NCI-H748 treated with DMSO at 0.1 percent for 48 hours (cell line): ENCODE measurements at places on chromosomes 1 and 21.

- no peak for DNase-seq
Observed at GRCh38 chr1:85991261-85991660, 165.3 kb downstream of the COL24A1 start.

DNA sequence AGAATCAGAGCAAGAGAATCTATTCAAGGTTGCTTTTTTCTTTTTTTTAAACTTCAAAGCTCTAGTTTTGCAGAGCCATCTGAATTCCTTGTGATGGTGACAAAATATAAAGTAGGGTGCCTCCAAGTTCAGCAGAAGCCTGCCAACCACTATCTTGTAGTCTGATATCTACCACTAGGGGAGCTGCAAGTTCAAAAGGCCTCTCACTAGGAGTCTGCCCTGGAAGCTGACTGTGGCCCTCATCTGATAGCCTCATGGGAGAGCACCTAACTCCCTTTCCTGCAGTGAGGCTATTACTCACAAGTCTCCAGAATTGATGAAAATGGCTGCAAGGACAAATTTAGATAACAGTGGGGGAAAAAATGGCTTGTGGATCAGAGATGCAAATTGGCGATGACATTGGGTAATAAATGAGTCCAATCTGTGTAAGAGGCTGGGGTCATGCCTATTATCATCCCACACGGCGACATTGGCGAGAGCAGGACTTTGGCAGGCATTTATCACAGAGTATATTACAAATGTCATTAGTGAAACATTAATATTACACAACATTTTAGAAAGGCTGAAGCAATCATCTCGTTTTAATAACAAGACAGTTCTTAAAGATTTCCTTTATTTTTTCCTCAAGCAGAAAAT, 10.7 kb upstream of the ZP4 start:
- no peak for DNase-seq

- DNase-seq = no peak
Observed at GRCh38 chr21:29423099-29423870, 124.6 kb downstream of the BACH1 start.

- DNase-seq = no peak
Observed at GRCh38 chr1:54850069-54850730, 36.8 kb downstream of the DHCR24 start.

GRCh38 chr1:50859657-50860056, 100.4 kb downstream of the FAF1 start:
- no peak for DNase-seq

- DNase-seq = no peak
Observed at GRCh38 chr1:238485912-238486209, 595.1 kb upstream of the ZP4 start.

DNA sequence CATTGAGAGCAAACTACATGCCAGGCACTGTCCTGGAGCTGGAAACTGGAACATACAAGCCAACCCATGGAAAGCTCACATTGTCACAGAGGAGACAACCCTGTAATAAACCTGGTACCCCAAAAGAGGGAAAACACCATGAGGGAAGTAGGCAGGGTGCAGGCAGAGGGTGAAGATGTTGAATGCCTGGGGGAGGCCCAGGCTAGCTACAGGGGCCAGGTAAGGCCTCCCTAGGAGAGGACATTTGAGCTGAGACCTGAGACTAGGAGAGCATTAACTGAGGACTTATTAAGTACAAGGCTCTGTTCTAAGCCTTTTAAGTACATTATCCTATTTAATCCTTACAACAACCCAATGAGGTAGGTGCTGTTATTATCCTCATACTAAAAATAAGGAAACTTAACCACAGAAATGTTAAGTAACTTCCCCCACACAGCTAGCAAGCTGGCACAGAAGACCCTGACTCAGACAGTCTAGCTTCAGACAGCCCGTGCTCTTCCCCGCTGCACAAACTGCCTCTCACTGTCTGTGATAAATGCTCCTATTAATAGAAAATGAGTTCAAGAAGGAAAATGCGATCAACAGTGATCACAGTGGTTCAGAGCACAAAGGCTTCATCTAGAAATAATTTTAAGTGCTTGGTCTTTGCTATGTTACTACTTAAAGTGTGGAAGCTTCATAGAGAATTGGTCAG, 41.8 kb downstream of the ZNF281 start:
- DNase-seq = no peak

DNA sequence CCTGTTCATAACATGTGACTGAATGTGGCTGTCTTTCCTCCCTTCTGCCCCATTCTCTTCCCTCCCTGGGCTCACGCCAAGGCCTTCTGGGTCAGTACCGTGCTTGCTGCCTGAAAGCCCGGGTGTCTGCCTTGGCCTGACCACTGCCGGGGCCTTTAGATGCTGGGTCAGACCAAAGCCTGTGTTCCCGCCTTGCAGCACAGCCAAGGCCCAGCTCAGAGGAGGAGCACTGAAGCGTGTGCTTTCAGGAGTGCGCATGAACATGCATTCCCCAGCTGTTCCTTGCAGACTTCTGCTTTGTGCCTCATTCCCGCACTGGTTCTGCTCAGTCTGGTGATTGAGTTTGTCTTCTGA, 27.0 kb upstream of the SARS1 start:
- DNase-seq = no peak

DNA sequence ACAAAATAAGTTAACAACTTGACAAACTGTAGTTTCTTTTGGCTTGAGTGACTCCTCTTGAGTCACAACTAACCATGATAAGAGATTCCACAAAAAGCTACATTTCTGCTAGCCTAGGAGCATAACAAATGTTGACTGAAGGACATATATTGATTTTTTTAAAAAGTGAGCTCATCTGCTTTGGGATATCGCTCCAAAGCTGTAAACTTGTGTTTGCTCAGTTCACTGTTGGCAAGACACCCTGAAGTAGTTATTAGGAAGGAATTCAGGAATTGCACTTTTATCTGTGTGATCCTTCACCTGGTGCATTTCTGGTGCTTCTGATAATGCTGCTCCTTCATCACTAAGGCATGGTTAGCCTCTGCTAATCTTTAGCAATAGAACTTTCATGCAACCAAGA, 23.7 kb downstream of the RWDD3 start:
- DNase-seq = no peak

GRCh38 chr1:58934706-58935105, 150.9 kb upstream of the JUN start:
- DNase-seq = no peak

DNA sequence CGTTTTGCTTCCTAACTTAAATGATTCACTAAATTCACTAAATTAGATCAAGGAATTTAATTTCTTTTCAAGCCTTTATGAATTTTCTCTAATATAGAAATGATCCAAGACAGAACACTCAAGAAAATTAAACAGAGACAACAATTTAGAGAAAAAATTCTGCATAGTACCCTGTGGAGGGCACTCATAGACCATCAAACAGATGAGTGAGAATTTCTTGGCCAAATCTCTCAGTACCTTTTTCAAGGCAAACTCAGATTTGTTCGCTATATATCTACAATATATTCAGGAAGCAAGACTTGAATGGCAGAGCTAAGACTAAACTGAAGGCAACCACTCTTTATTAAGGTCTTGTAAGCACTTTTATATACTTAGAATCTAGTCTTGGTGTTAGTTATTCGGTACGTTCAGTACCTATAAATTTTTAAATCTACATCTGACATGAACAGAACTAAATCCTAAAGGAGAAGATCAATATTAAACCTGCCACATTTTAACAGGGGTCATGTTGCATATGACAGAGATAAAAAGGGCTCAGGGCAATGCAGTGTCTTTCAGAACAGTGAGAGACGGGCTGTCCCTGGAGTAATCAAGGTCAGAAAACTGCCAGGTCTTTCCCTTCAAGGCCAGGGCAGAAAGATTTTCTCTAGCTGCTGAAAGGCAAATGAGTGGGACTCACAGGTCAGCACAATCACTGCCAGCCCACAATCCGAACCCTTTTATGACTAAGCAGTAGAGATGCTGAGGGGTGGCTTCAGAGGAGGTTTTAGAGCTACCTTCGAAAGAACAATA, 118.8 kb upstream of the TMPRSS15 start:
- no peak for DNase-seq

DNA sequence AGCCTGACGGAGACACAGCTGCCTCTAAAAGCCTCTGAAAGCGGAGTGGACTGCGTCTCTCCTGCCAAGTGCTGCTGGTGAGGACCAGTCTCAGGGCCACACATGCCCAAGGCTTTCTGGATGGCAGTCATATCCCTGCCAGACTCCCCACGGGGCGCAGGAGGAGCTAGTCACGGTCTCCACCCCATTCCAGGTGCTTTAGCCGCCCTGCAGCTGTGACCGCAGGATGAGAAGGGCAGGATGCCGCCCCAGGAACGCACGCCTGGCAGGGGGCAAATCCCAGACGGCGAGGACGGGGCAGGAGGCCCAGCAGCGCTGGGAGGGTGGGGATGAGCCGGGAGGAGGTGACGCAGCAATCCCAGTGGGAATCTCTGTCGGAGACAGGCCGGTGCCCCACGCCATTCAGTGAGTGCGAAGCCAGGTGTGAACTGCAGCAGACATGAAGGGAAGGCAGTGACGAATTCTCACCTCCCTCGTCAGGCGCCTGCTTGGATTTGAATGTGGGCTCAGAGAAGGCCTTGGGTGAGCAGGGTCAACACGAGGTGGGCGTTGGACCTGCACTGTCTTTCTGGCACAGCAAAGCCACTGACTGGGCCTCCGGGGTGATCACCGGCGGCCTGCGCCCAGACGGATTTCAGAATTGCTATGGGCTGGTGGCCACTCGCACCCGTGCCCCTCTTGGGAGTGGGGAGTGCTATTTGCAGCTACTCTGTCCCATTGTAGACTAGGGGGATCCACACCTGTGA, 38.5 kb upstream of the SLC19A1 start:
- DNase-seq = no peak

- DNase-seq = no peak
Observed at GRCh38 chr1:28010969-28011368, 51.2 kb downstream of the XKR8 start.

DNA sequence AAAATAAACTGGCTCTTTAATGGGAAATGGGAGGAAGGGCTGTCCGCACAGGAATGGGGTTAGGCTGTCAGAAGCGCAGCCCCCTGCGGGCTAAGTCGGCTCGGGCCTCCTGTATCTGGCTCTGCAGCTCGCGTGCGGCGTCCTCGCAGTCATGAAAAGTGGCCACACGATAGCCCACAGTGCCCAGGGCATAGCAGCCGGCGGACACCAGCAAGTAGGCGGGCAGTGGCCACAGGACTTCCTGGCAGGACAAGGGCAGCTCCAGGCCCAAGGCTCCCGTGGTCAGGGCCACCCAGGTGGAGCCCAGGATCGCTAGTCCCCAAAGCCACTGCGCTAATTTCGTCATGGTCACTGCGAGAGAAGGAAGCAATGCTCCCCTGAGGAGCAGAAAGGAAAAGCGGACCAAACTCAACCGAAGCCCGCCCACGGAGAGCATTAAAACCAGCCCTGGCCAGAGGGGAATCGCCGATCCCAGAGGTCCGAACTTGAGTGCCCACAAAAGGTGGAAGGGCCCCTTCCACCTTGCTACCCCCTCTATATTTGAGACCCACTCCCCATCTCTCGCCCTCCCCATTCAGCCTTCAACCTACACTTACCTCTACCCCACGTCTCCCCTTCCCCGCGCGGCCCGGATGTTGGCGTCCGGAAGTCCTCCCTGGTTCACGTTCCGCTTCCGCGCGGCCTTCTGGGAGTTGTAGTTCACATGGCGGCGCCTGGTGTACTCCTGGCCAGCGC, at the start of gene DPM3:
Gene DPM3 (minus strand): TSS at position 637 of the 735 bp plus-strand sequence. CDS start 291 bp downstream, at position 346.
- peak; percentile 69 for DNase-seq

DNA sequence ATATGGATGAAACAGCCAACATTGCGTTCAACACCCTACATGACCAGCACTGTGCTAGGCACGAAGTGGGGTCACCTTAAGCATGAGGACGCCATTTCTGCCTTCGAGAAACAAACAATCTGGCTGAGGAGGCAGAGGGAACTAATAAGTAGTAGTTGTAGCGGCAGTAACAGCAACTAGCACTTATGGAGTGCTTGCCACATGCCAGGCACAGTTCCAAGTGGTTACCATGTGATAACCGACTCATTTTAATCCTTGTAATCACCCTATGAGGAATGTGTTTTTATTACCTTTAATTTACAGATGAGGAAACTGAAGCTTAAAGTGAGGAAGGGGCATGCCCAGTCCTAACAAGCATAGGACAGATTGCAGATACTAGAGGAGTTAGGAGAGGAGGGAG, 33.7 kb downstream of the KCND3 start:
- no peak for DNase-seq

- DNase-seq = peak; percentile 30
Observed at GRCh38 chr1:27724961-27725373, 794 bp upstream of the FAM76A start.

- DNase-seq = no peak
Observed at GRCh38 chr1:28045777-28046176, 42.6 kb downstream of the EYA3 start.

DNA sequence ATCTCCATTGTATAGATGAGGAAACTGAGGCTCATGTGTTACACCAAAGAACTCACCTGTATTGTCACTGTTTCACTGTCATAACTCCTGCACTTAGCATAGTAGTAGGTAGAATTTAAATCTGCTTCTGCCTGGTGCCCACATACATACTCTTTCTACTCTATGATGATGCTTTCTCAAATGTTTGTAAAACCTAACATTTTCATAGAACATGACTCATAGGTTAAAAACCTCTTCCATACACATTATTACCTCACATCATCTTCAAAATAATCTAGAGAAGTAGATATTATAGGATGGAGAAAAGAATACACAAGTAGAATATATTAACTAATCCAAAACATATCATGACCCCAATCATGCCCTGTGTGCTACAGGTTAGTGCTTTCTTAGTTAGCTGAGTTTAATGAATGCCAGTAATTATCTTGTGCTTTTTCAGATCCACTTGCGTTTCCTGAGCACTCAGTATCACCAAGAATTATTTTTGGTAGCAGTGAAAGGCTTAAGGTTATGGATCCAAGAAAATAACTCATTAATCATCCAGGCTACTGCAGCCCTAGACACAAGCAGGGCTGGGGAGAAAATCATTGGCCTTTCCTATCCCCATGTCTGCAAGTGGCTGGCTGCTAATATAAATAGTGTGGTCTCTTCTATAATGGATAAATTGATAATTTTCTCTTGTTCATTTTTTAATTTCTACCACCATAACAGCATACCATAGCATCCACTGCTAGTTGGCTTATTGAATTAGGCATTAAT, 156.9 kb downstream of the LRRC40 start:
- no peak for DNase-seq
